ENCODE measurements at places on chromosomes 11 and 22. TPM values are rescaled to one million over a fixed set of nuclear protein-coding genes. Genes with fewer than 3 reads are reported as not detected.

SEPTIN5 gene
- total RNA-seq, result 7.3 TPM

HORMAD2 gene
- total RNA-seq, result not detected

MMP26 gene
- total RNA-seq, result not detected

CENATAC gene
- 15.6 TPM for total RNA-seq

CDKN1C gene
- total RNA-seq, result 7.5 TPM

IFT27 gene
- total RNA-seq, result 30.1 TPM

MS4A15 gene
- not detected for total RNA-seq

MRGPRX3 gene
- not detected for total RNA-seq

CDC45 gene
- total RNA-seq, result 1.3 TPM

PRG3 gene
- total RNA-seq, result not detected

WBP2NL gene
- total RNA-seq, result not detected

FBXO7 gene
- total RNA-seq, result 85.9 TPM

LRRC32 gene
- 43.7 TPM for total RNA-seq

UBQLN3 gene
- total RNA-seq, result not detected

TSKU gene
- 69.6 TPM for total RNA-seq

ANO5 gene
- total RNA-seq, result 2.5 TPM

SNX32 gene
- 1.2 TPM for total RNA-seq

RIBC2 gene
- not detected for total RNA-seq

SEC14L6 gene
- total RNA-seq, result 0.16 TPM

PATE2 gene
- not detected for total RNA-seq

UCP2 gene
- total RNA-seq, result 83.0 TPM

MS4A1 gene
- not detected for total RNA-seq

OR51M1 gene
- total RNA-seq, result not detected

MOGAT2 gene
- total RNA-seq, result not detected

PNPLA5 gene
- not detected for total RNA-seq

RASD2 gene
- total RNA-seq, result 0.16 TPM

HIKESHI gene
- total RNA-seq, result 42.3 TPM

YWHAH gene
- total RNA-seq, result 160 TPM

GRM5 gene
- total RNA-seq, result 0.70 TPM

CACNA1I gene
- total RNA-seq, result 0.17 TPM

DNAJB13 gene
- total RNA-seq, result 1.3 TPM

VPREB1 gene
- total RNA-seq, result not detected

OR52E8 gene
- total RNA-seq, result not detected

DUSP8 gene
- 14.8 TPM for total RNA-seq

OR52A1 gene
- not detected for total RNA-seq

PTPRCAP gene
- total RNA-seq, result 2.3 TPM

OR51B2 gene
- not detected for total RNA-seq

SLC43A3 gene
- total RNA-seq, result 13.3 TPM

OR5A1 gene
- not detected for total RNA-seq

PDE2A gene
- total RNA-seq, result 0.75 TPM

Measured in astrocyte (in vitro differentiated cells and primary cell).